Non-pigmented ciliary epithelial cell (primary cell): ENCODE measurements at places on chromosomes 4 and X.

DNA sequence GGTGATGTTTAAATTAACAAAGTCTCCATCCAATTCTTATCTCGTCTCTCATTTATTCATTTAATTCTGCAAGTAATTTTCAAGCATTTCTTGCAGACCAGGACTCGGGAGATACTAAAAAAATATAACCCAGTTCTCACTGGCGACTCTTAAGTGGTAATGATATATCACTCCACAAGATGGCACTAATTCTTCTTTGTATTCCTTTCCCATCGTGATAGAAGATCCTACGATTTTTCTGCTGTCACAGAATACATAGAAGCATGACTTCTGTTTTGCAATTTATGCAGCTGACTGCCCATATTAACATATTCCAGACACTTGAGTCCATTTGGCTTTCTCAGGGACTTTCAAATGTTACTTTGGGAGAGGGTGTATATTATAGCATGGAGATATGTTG lies 64.0 kb upstream of the FGF13 start:
- no peak for DNase-seq

GRCh38 chr4:25001509-25001908 lies 29.2 kb downstream of the LGI2 start:
- no peak for DNase-seq

DNA sequence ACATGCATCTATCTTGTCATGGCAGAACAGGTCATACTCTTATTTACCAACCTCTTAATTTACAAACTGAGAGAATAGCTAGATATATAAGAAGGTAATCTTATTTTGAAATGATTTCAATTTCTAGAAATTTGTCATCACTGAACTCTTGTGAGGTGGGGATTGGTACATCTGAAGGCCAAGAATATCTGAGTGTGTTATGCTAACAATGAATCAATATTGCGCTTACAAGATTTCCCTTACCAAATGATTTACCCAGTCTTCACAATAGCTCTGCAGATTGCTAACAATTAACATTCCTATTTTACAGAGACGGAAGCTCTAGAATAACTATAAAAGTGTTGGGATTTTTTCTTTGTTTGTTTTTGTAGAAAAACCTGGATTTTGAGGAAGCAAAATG lies 48.3 kb downstream of the RBPJ start:
- DNase-seq: no peak

DNA sequence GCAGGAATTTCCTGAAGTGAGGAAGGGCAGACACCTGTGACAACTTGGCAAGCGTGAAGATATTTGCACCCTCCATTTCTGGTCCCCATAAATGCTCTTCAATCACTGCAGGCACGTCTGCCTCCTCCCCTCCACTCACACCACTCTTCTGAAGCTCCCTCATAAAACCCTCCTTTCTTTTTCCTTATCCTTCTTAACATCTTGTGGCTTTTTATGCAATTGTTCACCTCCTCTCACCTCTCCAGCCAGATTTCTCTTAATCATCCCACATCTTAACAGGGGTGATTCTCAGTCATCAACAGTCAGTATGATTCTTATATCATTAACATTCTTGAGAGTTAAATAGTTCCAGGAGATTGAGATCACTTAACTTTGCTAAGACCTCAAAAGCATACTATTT lies 277.4 kb downstream of the SPRY1 start:
- DNase-seq: no peak

DNA sequence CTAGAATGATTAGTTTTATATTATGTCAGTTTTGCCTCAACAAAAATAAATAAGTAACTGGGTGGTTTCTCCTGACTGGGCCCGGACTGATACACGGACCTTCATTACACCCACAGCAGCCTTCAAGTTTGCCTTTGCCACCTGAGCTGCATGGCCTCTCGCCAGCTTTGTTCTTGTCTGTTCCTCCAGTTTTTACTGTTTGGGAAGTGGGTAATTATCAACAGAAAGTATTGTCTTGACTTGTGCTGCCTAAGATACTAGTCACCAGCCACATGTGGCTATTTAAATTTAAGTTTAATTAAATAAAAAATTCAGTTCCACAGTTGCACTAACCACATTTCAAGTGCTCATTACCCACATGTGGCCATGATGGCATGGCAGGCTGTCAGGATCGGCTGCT lies 74.7 kb upstream of the INTU start:
- DNase-seq: no peak

- no peak for DNase-seq
Observed at GRCh38 chr4:87278335-87278794, 44.3 kb downstream of the HSD17B13 start.

DNA sequence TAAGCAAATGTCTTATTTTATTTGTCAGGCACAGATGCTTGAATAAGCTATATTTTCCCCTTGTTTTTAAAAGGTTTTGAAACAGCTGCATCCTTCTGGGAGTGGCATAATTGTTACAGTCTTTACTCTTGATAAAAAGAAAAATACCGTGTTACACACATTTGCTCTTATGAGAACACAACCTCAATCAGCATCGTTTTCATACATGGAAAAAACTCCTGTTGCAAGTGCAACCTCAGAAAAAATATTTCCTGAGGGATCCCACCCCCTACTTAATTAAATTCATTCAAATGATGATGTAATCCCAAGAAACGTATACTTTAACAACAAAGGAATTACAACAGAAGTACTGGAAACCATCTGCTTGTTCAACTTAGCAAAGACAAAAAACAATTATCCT lies 58.6 kb downstream of the SMAD1 start:
- DNase-seq: no peak

DNA sequence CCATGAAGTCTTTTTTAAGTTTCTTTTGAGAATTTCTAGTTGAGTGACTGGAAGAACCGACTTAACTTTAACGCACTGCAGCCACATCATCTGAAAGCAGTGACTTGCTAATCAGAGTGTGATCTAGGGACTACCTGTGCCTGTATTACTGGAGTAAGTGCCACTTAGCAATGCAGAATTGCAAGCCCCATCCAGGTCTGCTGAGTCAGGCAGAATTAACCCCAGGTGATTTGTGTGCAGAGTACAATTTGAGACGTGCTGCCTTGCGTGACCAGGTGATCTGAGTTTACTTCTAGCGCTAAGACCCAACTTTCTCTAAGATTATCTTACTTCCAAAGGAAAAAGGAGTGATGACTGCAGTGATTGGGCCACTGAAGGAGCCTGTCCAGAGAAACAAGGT lies 85.3 kb downstream of the CLCN4 start:
- DNase-seq: no peak

GRCh38 chr4:105541420-105541819 lies 11.0 kb upstream of the ARHGEF38 start:
- DNase-seq: no peak

DNA sequence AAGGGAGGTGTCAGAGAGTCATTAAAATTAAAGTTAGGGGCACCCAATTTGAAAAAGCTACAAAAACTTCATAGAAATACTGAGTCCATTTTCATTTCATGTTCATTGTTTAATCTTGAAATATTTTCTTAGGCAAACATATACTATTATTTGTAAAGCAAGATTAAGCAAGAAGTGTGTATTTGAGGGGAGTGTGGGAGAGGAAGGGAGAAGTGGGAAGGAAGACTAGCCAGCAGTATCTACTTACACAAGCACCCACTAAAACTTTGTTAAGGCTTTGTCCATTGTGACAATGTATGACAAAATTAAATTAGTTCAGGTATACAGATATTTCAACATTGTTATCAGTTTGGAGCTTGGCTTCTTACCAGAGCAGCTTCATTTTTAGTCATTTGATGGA lies 222.9 kb downstream of the ARHGAP24 start:
- DNase-seq: no peak

DNA sequence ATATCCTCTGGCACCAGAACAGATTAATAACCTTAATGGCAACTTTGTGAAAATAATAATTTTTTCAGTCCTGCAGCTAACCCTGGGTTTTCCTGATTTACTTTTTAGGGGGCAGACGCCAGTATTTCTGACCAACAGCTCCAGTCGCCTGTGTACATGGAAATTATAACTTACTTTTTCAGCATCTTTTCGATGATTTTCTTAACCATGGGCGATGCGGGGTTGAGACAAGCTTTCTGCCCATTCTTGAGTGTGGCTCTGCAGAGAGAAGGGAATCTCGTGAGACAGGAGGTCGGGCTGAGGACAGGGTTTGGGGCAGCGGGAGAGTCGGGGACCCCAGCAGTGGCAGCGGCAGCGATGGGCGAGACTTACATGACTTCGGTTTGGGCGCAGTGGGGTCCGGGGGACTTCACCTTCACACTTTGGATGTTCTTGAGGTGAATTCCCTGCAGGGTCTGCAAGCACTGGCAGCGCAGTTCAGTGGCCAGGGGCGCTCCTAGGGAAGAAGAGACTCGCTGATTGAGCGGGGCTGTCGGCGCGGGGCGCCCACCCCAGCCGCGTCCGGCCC lies 484 bp downstream of the CXCL2 start:
- no peak for DNase-seq

DNA sequence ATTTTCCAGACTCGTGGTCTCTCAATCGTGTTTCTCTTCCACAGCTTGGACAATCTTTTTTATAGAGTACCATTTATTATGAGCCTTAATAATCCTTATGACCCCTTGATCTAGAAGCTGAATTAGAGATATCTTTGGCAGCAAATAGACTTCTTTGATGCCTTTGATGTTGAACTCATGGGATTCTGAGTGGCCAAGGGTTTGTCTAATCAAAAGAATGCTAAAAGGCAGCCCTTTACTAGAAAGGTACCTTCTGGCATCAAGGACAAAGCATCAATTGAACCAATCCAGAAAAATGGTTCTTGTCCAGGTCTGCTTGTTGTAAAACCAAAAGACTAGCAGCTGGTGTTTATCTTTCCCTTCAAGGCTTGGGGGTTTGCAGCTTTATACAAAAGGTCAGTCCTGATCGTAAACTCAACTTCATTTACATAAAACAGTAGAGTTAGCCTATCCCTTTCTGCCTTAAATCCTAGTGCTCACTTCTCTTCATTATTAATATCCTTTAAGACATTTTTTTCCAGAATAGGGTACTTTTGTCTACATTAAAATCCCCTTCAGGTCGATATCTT lies 411.3 kb downstream of the FAT4 start:
- DNase-seq: no peak

DNA sequence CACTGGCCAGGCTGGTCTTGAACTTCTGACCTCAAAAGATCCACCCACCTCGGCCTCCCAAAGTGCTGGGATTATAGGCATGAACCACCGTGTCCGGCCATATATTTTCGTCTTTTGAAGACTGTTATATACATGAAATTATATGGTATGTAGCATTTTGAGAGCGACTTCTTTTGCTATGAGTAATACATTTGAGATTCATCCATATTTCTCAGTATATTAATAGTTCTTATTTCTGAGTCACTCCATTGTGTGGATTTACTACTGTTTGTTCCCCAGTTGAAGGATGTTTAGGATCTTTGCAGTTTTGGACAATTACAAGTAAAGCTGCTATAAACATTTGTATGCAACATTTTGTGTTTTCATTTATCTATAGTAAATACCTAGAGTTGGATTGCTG lies 34.9 kb downstream of the GNL3L start:
- DNase-seq: no peak

DNA sequence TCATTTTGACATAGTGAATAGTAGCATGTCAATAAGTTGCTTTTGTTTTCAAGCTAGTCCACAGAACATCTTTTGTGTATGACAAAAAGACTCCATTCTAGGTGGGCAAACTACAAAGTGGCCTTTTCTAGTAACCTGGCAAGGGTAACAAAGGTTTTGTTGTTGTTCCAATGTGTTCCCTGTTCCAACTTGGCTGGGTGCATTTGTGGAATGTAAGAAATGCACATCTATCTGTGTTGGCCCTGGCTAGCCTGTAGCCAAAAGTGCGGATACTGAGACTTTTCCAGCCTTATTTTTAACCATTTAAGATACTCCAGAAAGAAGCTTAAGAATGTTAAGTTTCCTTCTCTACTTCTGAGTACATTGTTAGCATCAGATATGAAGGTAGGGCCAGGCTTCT lies 118.7 kb upstream of the CHRDL1 start:
- DNase-seq: no peak

DNA sequence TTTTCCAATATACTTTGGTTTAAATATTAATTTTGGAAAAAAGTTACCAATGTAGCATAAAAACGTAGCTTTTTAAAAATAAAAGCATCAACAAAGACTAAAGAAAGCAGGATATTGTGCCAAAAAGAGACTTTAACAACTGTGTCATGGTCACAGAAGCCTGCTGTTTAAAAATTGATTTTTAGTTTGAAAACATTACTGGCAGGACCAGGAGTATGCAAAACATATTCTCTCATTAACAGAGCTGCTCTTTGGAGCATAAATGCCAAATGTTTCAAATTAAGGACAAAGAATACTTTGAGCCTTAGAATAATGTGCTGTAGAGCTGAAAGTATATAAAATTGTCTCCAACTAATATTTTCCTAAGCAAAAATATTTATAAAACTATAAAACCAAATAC lies 279.0 kb downstream of the ARAP2 start:
- DNase-seq: no peak

DNA sequence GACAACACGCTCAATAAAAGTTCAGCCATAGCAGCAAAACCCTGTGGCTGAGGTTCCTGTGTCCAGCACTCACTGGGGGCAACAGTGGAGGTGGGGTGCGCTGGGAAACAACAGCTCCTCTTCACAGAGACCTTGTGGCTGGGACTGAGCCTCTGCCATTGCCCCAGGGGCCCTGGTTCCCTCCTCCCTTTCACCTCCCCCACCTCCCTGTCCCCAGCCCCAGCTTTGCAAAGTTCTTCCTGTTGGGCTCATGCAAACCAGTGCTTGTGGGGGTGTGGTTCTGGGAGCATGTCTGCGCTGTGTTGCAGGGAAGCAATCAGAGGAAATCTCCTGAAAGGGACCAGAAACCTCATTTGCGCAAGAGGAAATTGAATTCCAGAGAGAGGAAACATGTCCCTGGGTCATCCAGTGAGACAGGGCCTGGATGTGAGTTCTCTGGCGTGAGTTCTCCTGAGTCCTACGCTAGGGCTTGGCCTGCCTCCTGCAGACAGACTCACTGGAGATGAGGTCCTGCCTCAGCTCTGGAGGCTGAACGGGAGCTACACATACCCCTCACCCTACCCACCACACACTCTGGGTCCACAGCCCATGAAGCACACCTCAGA lies 7.4 kb downstream of the FATE1 start:
- no peak for DNase-seq

DNA sequence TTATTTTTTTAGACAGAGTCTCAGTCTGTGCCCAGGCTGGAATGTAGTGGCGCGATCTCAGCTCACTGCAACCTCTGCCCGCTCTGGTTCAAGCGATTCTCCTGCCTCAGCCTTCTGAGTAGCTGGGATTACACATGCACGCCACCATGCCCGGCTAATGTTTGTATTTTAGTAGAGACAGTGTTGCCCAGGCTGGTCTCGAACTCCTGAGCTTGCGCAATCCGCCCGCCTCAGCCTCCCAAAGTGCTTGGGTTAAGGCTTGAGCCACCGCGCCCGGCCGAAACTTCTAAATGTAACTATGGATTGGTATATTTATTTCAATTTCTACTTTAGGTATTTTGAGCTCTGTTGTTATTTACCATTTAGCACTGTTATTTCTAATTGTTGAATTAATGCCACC lies 79.4 kb downstream of the FAM193A start:
- no peak for DNase-seq

DNA sequence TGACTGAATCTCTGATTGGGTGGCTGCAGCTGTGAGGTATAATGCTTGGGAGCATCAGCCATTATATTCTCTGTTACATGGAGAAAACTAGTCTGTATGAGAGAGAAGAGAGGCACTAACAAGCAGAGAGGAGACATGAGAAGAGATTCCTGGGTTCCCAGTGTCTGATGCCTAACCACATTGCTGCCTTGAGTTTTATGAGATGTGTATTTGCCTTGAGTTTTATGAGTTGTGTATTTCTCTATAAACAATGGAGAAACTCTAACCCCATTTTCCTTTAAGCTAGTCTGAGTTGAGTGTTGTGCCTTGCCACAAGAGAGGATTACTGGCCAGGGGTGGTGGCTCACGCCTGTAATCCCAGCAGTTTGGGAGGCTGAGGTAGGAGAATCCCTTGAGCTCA lies 208.1 kb downstream of the BCOR start:
- no peak for DNase-seq
